ENCODE measurements at places on chromosomes 6 and 20.
A peak's percentile ranks its signal among the peaks of the same experiment; 100 is the strongest.

DNA sequence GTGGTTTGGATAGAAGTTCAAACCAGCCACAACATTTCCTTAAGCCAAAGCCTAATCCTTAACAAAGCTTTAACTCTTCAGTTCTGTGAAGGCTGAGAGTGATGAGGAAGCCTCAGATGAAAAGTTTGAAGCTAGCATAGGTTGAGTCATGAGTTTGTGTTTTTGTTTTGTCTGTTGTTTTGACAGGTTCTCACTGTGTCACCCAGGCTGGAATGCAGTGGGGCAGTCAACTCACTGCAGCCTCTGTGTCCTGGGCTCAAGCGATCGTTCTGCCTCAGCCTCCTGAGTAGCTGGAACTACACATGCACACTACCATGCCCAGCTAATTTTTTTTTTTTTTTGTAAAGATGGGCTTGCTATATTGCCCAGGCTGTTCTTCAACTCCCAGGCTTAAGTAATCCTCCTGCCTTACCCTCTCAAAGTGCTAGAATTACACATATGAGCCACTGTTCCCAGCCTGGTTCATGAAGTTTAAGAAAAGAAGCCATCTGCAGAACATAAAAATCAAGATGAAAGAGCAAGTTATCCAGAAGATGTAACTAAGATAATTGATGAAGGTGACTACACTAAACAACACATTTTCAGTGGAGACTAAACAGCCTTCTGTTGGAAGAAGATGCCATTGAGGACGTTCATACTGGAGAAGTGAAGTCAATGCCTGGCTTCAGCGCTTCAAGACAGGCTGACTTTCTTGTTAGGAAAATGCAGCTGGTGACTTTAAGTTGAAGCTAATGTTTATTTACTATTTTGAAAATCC lies 96.2 kb downstream of the SMAP1 start:
- no peak for DNase-seq

GRCh38 chr6:54195637-54196036 lies 84.4 kb downstream of the MLIP start:
- DNase-seq, result no peak

DNA sequence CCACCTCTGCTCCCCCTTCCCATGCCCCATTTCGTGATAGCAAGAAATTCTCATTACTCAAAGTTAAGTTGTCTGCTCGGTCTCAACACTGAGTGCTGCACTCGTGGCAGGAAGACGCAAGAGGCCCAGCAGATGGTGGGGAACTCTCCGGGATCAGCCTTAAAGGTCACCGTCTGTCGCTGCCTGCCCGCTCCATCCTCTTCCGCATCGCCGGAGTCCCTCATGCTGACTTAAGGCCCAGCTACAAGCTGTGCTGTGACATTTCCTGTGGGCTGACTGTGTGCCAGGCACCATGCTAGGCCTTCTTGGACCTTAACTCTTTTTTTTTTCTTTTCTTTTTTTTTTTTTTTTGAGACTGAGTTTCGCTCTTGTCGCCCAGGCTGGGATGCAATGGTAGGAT lies 17.8 kb downstream of the GRM4 start:
- no peak for DNase-seq

DNA sequence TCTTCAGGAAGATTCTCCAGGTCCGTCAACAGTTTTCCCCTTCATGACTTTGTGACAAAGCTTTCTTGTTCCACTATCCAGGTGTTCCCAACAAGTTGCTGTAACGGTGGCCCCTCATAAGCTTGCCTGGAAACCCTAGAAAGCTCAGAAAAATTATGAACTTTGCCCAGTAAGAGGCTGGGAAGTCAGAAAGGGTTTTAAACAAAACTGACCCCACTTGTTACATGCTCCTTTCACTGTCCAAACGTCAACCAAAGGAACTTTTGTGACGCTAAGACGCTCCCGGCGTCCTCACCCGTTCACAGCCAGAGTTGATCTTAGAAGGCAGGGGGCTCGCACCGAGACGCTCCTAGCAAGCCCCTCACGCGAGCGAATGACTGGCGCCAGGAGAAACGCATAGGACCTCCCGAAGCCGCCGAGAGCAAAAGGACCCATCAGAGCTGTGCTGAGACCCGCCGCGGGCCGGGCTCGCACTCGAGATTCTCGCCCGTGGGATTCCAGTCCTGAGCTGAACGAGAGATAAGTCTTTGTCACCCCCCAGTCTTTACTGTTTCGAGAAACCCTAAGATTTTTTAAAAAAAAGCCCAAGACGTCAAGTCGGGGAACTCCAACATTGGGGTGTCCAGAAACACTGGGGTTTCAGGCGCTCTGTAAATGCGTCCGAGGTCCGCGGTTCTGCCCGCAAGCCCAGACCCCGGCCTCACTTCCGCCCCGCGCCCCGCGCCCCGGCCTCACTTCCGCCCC lies 544 bp upstream of the ACAT2 start:
- no peak for DNase-seq

GRCh38 chr6:117548797-117549301 lies 53.5 kb downstream of the GOPC start:
- no peak for DNase-seq

DNA sequence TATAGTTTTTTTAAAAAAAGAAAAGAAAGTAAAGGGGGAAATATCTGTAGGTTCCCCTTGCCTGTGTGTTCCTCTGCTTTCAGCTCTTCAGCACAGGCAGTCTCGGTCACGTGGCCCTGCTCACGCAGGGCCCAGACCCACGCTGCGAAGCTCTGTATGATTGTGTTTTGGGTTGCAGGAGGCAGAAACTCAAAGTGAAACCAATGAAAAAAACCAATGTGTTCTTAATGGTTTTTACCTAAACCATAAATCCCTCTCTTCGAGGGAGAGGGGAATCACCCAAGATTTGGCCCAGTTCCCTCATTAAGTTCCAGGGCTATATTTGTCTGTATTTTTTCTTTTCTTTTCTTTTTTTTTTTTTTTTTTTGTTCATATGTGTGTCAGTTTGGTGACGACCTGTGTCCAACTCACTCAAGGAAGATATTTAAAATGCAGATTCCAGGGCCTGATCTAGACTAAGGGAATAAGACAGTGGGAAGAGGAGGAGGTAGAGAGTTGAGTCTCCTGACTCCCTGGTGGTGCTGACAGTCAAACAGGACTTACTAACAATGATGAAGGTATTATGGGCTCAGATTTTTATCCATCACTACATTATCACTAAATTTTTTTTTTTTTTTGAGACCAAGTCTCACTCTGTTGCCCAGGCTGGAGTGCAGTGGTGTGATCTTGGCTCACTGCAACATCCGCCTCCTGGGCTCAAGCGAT lies 33.8 kb upstream of the RREB1 start:
- DNase-seq, result peak; percentile 58

- DNase-seq, result no peak
Measured at GRCh38 chr6:33207552-33208090, 679 bp upstream of the RING1 start.

GRCh38 chr6:39935241-39935640 lies 979 bp upstream of the MOCS1 start:
- DNase-seq, result no peak

DNA sequence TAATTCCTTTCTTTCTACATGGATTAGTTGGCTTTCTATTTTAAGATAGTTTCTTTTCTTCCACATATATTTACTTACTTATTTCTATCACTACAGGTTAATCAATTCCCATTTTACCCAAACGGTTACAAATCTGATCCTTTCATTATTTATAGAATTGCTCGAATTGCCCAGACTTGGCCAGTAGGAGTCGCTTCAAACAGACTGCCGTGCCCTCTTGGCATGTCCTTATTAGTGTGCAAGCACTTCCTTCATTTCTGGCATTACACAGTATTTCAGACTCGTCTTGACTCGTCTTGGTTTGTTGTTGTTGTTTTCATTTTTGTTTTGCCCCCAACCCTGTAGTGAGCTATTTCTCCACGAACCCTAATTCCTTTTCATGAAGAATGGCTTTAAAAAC lies 74.6 kb downstream of the SAMD3 start:
- DNase-seq, result no peak

DNA sequence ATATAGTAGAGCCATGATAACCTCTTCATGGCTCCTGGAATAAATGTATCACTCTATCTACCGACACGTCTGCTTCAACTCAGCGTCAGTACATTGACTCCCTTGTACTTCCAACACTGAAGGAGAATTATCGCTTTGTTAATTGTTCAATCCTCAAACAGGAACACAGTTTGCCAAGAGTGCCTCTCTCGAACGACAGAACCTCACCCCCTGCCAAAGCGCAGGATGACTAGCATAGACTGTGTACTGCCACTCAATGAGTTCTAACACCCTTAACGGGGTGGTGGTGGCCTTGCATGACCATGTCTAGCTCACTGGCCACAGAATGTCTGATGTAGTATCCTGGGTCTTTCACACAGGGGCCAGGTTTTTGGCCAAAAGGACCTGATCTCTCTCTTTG lies 81.4 kb upstream of the HEY2 start:
- DNase-seq, result no peak

GRCh38 chr6:132666118-132666517 lies 7.1 kb upstream of the TAAR1 start:
- no peak for DNase-seq

- DNase-seq, result no peak
Measured at GRCh38 chr6:111423055-111423633, 59.9 kb downstream of the REV3L start.

DNA sequence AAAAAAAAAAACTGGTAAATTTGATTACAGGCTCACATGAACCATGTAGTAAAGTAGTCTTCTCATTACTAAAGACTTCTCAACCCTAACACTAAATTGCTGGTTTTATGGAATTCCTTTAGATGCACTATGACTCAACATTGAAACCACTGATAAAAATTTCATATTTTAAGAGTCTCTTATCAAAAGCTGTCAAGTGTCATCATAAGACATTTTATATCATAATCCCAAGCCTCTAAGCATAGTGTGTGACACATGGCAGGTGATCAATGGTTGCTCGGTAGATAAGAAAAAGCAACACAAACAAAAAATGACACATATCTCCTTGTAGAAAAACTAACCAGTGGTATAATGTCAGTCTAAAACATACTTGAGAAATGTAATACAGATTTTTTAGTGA lies 258.4 kb downstream of the RNGTT start:
- DNase-seq, result no peak

- DNase-seq, result no peak
Measured at GRCh38 chr20:34791289-34792020, 34.0 kb downstream of the NCOA6 start.

- no peak for DNase-seq
Measured at GRCh38 chr20:48805286-48805685, 22.5 kb downstream of the PREX1 start.

DNA sequence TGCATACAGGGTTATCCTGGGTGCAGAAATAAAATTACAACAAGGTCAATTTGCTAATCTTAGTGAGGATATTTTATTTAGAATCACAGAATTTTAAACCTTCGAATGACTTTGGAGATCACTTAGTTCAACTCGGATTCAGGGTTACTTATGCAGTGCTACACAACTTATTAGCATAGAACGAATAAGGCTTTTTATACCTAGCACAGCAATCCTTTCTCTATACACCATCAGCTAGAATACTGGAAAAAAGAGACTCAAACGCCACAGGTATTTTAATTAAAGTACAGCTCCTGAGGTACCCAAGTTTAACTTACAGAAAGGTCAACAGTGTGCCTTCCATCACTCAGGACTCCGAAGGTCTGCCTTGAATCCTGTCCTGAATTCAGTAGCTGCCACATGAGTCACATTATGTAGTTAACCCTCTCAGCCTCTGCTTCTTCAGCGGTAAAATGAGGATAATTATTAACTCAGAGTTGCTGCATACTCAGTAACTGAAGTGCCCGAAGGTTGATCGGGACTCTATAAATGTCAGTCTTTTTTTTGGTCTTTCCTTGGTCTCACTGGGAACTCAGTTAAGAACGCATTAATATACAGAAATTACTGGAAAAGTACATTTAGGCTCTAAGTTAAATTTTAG lies 6.0 kb upstream of the QKI start:
- no peak for DNase-seq
